DMS53 (cell line): ENCODE measurements at places on chromosomes 7 and 10.

DNA sequence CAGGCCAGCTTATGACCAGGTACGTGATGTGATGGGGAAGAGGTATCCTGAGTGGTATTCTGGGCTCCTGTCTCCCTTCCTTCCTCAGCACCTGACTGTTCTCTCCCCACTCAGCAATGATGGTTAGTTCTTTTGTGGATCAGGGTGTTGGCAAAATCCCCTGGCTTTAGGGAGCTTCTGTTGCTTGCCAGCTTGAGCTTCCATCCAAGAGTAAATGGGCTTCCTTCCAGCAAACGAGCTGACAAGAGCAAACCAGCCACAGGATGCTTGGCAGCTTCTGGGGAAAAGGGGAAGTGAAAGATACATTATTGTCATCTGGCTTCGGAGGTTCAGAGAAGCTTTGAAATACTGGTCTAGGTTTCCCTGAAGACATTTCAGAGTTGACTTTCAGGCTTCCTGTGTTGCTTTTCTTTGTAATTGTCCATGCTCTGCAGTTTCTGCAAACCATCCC is 5.2 kb downstream of the DUSP5 start:
- DNase-seq: no peak

DNA sequence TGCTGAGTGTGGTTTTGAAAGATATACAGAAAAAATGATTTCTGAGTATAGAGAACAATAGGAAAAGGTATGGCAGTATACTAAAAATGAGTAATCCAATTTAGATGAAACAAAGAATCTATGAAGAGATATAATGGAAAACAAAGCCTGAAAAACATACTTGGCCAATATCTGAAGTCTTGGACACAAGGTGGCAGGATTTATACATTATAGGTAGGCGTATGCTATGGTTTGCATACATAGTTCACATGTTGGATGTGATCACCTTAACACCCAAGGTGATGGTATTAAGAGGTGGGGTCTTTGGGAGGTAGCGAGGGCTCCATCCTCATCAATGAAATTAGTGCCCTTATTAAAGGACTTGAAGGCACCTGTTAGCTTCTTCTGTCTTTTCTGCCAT is 34.5 kb upstream of the BPGM start:
- peak; percentile 57 for DNase-seq

GRCh38 chr7:108078211-108078673 is 51.9 kb downstream of the LAMB4 start:
- no peak for DNase-seq

DNA sequence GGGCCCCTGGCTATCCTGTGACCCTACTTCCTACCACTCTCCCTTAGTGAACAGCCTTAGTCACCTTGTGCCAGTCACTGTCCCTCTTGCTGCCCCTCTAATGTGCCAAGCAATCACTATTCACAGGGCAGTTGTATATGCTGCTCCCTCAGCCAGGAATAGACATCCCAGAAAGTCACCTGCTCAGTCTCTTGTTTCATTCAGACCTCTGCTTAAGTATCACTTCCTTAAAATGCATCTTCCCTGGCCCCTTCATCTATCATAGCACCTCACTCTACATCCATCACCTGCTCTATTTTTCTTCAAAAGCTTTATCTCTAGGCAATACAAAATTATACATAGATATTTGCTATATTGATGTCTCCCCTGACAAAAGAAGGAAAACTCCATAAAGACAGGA is 328.4 kb upstream of the NFE2L3 start:
- no peak for DNase-seq

- DNase-seq: no peak
These were observed 4.6 kb downstream of the DCLRE1C start for GRCh38 chr10:14949291-14949690.

- no peak for DNase-seq
These were observed 3.8 kb downstream of the LDB3 start for GRCh38 chr10:86671985-86672710.

DNA sequence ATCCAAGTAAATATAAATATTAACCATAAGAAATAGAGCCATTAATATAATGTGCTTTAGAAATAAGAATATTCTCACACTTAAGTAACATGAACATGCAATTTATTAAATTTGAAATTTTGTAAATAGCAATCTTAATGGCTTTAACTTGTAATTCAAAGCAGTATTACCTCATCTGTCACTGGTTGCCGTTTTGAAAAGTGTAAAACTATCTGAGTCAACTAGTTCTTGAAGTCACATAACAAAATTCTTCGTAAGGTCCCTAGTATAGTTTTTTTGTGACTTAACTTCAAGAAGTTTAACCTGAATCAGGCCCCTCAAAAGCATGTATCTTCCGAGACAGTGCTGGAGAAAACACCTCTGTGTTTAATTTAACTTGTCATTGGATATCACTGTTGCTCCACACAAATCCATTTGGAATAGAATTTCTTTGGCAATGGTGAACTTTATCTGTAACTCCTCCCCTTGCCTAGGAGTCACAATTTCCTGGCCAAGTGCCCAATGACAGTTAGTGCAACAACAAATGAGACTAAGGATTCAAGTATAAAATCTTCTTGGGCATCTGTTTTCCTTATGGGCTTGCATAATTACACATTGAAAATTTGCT is 47.1 kb downstream of the NT5C2 start:
- DNase-seq: no peak

- peak; percentile 34 for DNase-seq
These were observed 1.9 kb upstream of the HBP1 start for GRCh38 chr7:107166736-107167426.

DNA sequence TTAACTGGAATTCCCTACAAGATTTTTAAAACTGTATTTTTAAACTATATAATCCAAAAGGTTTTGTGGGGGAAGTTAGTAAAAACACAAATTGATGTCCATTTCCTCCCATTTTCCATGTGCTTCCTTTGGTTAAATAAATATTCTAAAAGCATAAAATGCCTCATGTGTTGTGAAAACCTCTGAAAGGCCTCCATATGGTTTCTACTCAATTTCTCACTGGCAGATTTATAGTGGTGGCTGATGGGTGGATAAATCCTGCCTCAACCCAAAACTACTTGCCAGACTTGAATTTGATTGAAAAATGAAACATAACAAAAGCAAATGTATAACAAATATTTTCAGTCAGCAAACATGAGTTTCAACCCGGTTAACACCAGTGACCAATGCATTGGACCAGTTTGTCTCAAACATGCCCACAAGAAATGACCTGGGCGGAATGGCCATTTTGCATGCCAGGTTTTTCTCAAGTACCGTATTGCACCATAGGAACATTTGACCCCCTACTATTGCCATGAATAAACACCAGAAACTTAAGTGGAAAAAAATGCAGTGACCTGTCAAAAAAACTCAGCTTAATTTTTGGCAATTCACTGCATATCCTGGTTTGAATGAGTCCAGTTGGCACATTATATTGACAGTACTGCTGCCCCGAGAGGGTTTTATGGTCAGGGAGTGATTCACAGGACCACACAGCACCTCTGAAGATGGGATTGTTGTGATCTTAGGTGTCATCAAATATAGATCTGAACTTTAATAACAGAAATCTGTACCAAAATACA is 454.6 kb upstream of the ANKRD30A start:
- DNase-seq: no peak

DNA sequence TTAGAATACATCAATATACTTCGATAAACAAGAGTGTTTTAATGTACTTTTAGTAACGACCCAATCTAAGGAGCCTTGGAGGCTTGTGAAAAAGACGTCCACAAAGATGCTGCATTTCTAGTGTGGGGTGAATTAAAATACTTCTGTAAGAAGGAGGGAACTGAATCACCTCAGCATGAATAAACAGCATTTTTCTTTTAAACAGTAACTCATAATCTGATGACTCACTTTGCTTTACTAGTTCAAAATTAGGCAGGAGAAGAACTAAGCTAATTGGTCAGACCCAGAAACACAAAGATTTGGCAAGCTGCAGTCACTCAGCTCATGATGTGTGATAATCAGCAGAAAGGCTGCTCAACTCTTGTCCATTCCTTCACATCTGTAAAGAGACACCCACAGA is 24.2 kb downstream of the NCOA4 start:
- no peak for DNase-seq

DNA sequence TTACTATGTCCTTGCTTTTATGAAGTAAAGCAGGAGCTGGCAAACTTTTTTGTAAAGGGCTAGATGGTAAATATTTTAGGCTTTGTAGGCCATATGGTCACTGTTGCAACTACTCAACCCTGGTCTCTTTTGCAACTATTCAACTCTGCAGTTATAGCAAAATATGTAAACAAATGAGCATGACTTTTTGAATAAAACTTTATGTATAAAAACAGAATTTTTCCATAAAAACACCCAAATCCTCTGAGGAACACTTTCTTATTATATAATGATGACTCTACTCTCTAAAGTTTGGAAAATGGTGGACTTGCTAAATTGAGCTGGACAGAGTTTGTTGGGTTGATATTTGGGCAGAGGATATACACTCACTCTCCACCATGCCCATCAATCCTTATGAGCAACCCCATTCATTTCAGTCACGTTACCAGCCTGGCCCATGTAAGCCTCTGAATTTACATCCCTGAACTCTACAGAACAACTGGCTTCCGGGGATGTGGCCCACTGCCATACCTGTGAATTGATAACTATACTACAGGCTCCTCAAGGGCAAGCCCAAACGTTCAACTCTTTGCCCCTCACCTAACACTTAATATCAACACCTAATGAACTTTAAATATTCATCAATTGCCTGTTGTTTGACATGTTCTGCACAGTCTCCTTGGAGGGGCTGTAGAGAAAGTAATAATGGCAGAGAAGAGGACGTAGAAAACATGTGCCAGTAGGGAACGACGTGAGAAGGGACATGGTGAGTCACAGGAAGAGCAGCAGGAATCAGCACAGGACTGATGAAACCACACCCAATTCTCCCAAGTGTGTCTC is 37.6 kb downstream of the SGMS1 start:
- peak; percentile 49 for DNase-seq

- no peak for DNase-seq
These were observed 36.9 kb downstream of the TNPO3 start for GRCh38 chr7:129017933-129018538.

DNA sequence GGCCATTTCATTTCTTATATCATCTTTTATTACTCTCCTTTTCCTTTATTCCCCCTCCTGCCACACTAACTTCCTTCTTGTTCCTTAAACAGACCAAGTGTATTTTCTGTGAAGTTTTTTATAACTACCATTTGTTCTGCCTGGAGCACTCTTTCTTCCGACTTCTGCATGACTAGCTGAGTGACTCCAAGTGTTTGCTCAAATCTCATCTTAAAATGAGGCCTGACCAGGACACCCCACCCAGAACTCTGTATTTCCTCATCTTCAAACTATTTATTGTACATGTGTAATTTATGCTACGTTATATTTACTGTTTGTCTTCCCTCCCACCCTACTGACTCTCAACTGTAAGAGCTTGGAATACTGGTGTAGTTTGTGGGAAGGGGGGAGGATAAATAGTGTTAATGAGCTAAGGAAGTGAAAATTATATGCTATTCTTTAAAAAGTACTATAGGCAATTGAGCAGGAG is 3.2 kb downstream of the MINDY3 start:
- no peak for DNase-seq

- no peak for DNase-seq
These were observed 802.3 kb upstream of the SORCS1 start for GRCh38 chr10:107966826-107967225.

DNA sequence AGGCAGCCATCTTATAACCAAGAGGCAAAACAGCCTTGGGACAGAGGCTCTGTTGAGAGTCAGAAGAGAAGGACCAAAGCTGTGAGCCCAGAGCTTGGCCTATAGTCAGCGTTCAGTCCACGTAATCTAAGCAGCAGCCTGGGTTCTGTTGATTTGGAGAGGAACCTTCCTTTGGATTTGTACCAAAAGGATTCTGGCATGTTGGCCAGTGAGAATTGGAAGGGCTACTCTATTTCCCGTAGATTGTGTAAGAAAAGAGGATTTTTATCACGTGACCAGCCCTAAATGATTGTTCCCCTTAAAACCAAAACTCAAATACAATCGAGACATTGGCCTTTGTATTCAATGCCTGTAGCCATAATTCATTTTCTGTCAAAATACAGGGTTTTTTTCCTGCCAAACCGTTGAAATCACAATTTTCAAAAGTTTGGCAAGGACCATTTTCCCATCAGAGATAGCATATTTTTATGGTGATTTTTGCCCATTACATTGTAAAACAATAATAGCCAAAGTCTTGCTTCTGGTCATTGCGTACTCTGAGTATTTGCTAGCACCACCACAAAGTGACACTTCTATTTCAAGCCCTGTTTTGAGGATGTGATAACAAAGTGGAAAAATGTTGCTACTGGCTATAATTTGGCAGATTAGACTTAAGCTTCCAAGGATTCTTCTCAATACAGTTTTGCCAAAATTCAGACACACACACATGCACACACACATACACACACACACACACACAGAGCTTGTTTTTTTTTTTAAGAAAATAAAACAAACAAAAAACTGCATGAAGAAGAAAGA is 23.1 kb upstream of the BMPER start:
- DNase-seq: no peak

DNA sequence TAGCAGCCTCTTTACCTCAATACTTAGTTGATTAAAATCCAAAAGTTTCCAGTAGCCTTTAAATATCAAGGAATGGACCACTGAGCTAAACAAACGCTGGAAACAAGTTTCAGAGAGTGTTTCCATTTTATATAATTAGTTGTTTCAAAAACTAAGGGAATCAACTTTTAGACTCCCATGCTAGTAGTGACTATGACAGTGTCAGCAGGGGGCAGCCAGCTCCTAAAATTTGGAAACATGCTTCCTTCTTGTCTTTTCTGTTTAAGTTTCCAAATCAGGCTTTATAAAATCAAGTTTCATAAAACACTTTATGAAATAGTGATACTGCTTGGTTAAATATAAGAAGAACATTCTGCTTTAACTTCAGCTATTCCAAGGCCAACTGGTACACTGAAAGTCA is 138.2 kb upstream of the TMEM229A start:
- DNase-seq: peak; percentile 61

GRCh38 chr7:70694434-70694970 is 437.4 kb upstream of the GALNT17 start:
- DNase-seq: peak; percentile 77

DNA sequence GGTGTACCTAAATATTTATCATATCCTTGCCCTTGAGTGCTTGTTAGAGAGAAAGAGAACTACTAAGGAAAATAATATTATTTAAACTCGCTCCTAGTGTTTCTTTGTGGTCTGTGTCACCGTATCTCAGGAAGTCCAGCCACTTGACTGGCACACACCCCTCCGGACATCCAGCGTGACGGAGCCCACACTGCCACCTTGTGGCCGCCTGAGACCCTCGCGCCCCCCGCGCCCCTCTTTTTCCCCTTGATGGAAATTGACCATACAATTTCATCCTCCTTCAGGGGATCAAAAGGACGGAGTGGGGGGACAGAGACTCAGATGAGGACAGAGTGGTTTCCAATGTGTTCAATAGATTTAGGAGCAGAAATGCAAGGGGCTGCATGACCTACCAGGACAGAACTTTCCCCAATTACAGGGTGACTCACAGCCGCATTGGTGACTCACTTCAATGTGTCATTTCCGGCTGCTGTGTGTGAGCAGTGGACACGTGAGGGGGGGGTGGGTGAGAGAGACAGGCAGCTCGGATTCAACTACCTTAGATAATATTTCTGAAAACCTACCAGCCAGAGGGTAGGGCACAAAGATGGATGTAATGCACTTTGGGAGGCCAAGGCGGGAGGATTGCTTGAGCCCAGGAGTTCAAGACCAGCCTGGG is 11.4 kb downstream of the SERPINE1 start:
- peak; percentile 99 for DNase-seq

- no peak for DNase-seq
These were observed 27.1 kb downstream of the EEPD1 start for GRCh38 chr7:36180121-36180520.
